Foreskin keratinocyte (primary cell): ENCODE measurements at places on chromosomes 16 and 17.

- DNase-seq = no peak
These were observed 25.7 kb downstream of the KATNB1 start for GRCh38 chr16:57761301-57761700.

GRCh38 chr16:85072947-85073346, 39.3 kb downstream of the CIBAR2 start:
- DNase-seq = peak; percentile 38

DNA sequence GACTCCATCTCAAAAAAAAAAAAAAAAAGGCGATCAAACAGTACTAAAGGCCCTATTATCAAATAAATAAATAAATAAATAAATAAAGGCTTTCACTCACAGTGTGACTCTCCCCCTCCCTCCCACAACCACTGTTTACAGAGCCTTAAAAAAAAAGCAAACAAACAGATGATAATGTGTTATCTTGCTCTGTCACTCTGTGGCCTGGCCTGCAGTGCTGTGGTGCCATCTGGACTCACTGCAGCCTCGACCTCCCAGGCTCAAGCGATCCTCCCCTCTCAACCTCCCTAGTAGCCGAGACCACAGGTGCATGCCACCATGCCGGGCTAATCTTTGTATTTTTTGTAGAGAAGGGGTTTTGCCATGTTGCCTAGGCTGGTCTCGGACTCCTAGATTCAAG, 8.1 kb upstream of the NAGLU start:
- no peak for DNase-seq

GRCh38 chr17:81821603-81822311, 11.3 kb downstream of the MCRIP1 start:
- peak; percentile 40 for DNase-seq

GRCh38 chr16:69328854-69329316, 1.5 kb downstream of the PDF start:
- DNase-seq = no peak

DNA sequence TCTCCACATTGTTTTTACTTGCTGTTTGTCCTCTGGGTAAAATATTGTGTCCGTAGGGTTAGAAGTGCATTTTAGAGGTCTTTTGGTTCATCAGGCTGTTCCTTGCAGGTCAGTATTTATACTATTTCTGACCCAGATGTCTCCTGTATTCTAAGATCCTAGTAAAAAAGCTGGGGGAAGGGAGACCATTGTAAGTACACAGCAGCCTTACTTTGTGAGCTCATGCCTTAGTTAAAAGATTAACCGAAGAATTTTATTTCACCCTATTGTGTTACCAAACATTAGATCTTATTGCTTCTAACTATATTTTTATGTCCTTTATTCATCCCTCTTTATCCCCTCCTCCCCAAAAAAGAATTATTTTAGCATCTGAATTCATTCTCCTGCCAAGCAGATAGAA, 444.1 kb upstream of the RBFOX1 start:
- DNase-seq = no peak

DNA sequence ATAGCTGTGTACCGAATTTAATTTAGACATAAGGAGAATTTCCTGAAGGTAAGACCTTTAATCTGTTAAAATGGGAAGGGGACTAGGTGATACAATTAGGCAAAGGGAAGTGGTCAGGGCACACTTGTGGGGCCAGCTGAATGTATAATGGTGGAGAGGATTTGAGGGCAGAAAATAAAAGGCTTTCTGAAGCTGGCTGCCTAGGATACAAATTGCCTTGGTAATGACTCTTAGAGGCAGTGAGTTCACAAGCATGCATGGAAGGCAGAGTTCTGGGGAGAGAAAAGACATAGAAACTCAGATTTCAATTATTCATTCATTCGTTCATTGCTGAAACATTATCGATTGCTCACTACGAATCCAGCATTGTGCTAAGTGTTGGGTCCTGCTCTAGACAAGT, 12.4 kb upstream of the NFAT5 start:
- DNase-seq = no peak

DNA sequence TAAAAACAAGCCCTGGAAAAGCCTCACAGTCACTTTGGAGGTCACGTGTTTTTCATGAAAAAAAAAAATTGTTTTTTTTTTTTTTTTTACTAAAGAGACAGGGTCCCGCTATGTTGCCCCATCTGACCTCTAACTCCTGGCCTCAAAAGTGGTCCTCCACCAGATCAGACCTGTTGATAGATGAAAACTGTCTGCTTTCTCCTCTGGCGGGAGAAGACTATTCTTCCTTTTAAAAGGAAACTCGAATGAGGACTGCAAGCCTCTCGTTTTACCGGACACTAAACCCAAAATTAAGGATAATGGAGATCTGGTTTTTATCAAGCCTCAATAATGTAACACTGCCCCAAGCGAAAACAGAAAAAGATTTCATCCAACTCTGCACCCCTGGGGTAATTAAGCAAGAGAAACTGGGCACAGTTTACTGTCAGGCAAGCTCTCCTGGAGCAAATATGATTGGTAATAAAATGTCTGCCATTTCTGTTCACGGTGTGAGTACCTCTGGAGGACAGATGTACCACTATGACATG, 25.8 kb downstream of the ZCCHC14 start:
- DNase-seq = no peak

GRCh38 chr17:73064084-73064938, 28.2 kb downstream of the SLC39A11 start:
- DNase-seq = no peak

- peak; percentile 45 for DNase-seq
These were observed 46.9 kb downstream of the IRX6 start for GRCh38 chr16:55370762-55371482.

GRCh38 chr17:33786478-33786877, 468.6 kb upstream of the CCL2 start:
- no peak for DNase-seq

DNA sequence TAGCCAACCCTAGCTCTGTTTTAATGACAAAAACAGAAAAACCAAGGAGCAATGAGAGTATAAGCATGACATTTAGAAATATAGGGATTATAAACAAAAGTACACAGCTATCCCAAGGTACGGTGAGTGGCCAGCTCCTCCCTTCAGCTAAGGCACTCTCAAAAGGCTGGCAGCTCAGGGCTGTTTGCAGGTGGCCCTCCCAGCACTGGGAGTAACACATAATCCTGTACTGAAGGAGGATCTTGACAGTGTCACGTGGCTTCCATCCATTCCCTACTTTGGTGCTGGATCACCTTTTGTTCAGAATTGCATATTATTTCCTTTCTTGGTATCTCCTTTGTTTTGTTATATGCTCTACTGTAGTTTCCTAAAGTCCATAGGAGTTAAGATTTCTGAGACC, 500.8 kb downstream of the KCNJ18 start:
- DNase-seq = no peak

DNA sequence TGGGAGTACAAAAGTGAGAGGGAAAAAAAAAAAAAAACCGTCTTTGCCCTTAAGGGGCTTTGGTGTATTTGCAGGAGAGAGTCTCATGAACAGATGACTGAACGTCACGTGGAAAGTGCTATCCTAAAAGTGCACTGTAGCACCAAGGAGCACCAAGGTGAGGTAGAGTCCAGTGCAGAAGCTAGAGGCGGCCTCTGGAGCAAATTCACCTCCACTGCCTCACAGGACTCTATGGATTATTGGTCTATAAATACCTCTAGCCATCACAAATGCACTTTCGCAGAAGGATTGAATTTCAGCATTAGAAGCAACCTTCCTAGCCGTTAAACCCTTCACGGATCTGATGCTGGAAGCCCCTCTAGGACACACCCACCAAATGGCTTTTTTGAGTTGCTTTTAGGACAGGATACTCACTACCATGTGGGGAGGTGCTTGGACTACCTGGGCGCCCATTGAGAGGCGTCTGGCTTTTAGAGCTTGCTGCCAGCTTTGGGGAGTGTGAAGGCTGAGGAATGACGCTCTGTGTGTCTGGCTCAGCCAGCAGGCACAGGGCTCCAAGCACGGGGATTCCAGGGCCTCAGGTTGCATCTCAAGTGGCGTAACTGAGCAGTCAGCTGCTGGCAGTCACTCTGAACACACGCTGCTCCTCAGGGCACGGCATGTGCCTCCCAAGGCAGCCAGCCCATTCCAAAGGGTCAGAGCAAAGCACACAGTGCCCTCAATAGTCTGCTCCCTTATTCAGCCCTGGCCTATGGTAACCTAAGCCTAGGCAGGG, 52.7 kb downstream of the CDRT4 start:
- no peak for DNase-seq

GRCh38 chr17:75468779-75469373, 12.4 kb downstream of the TMEM94 start:
- no peak for DNase-seq
